IMR-90 (cell line): ENCODE measurements at places on chromosomes 5 and 9. TPM values are rescaled to one million over a fixed set of nuclear protein-coding genes. Genes with fewer than 3 reads are reported as not detected.

DNA sequence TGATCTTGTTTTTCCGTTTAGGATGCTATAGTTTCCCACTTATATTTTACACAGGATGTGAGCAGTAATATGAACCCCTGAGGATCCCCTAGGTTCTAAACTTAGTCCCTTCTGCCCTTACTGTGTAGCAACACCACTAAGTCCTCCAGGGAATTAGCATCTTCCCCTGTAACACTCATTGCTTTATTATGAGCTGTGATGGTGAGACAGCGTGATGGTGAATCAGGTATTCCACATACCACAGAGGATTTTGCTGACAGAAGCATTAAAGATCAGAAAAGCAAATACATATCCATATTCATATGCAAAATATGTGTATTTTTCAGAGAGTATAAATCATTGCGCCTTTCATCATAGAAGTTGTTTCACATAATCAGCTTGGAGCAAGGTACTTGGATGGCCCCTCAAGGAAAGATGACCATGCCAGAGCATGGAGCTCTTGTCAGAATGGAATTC is 317.0 kb downstream of the ICE1 start:
- no peak for DNase-seq

DNA sequence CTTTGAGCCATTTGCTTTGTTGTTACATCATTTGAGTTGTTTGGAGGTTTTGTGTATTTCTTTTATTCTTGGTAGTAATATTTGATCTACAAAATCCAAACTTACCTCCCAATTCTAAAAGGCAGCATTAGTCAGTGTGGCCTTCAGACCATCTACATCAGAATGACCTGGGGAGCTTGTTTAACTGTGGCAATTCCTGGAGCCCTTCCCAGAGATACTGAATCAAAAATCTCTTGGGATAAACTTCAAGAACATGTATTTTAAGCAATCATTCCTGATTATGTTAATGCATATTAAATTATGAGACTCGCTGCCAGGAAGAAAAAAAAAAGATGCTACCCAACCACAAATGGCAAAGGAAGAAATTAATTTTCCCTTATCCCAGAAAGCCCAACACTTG is 268.9 kb upstream of the PDE4D start:
- DNase-seq: no peak

- DNase-seq: peak; percentile 7
Observed at GRCh38 chr9:71704796-71705195, 63.5 kb downstream of the CEMIP2 start.

DNA sequence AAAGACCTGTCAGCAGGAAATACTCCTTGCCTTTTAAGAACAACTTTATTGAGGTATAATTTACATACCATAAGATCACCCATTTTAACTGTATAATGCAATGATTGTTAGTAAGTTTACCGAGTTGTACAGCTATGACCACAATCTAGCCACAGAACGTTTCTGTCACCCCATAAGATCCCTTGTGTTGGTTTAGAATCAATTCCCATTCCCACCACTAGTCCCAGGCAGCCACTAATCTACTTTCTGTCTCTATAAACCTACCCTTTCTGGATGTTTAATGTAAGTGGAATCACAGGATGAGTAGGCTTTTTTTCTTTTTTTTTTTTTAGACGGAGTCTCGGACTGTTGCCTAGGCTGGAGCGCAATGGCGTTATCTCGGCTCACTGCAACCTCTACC is 4.4 kb downstream of the GPR107 start:
- DNase-seq: no peak

- DNase-seq: peak; percentile 7
Observed at GRCh38 chr9:108416324-108416723, 439.5 kb downstream of the ACTL7B start.

GRCh38 chr5:20476016-20476415 is 488.0 kb upstream of the CDH18 start:
- no peak for DNase-seq

DNA sequence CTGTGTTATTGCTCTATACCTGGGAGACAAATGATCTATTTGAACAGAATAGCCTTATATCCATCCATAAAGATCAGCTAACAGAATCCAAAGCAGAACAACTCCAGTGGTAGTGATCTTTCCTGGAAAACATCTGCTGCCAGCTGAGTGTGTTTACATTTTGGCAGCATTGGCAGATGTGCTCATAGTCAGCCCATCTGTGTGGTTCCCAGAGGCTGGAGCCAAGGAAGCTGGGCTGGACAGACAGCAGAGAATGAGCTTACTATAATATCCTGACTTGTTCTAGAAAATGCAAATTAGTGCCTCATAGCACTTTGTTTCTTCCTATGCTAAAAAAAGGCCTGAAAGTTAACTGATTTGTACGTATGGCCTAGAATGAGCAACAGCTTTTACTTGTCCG is 99.7 kb downstream of the ST8SIA4 start:
- DNase-seq: peak; percentile 44

DNA sequence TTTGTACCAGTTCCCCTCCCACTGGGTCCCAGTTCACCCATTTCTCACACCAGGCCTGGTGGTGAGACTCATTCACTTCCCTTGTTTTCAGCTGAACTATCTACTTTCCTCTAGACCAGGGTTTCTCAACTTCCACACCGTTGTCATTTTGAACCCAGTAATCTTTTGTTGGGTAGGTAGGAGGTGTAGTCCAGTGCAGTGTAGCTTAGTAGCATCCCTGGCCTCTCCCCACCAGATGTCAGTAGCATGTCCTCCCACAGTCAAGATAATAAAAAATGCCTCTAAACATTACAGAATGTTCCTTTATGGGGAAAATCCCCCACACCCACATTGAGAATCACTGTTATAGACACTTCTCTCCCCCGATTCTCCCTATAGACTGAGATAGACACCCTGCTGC is 299.1 kb downstream of the EPB41L4A start:
- no peak for DNase-seq

DNA sequence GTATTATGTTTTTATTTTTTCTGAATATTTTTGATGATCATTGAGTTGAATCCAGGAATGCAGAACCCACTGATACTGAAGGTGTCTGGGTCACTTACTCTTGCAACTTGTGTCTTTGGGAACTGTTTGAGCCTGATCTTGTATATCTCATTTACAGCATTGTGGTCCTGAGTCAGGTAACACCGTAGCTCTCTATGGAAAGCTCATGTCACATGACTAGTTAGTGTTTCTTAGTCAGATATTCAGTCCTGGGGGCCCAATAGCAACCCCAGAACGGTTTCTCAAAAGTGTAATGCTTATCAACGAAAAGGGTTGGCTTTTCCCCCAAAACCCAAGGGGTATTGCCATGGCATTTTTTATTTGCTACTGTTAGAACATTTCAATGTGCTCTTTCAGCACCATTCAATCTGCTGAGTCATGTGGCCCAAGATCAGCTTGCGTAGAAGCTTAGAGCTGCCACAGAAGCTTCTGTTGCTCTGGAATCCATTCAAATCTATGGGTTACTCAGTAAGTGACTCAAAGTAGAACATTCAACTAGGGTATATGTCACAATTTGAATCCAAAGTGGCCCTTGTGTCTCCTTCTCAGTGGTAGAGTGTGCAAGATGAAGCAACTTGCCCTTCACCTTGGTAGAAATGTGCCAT is 12.1 kb upstream of the PTAR1 start:
- DNase-seq: peak; percentile 90

- no peak for DNase-seq
Observed at GRCh38 chr9:124558777-124559470, 51.7 kb upstream of the NR5A1 start.

GRCh38 chr5:132114150-132115121 is 40.8 kb downstream of the CSF2 start:
- no peak for DNase-seq

GRCh38 chr9:107648153-107648715 is 158.7 kb upstream of the KLF4 start:
- no peak for DNase-seq

DNA sequence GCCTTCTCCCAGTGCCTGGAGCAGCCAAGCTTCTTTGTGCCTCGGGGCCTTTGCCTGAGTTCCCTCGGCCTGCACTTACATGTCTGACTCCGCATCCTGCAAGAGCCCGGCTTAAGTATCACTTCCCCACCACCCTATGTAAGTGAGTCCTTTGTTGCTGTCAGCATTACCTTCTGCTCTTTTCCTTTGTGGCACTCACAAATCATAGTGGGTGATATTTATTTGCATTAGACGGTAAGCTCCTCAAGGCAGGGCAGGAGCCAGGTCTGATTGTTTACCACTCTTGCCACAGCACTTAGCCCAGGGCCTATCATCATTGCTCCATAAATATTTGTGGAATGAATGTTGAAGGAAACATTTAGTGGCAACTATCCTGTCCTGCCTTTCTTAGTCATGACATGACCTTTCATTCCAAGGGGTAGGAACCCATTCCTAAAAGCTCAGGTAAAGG is 4.8 kb downstream of the GM2A start:
- peak; percentile 19 for DNase-seq

- no peak for DNase-seq
Observed at GRCh38 chr9:111074395-111074794, 36.1 kb upstream of the LPAR1 start.

DNA sequence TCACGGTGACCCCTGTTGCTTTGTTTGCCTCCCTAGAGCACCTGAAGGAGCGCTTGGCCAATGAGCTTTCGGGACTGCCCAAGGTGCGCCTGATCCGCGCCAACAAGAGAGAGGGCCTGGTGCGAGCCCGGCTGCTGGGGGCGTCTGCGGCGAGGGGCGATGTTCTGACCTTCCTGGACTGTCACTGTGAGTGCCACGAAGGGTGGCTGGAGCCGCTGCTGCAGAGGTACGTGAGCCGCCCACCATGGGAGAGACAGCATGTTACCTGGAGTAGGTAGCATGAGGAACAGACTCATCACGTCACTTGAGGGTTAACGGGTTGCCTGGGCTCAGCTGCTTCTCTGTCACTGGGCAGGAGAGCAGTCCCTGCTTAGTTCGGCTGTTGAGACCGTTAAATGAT is 19.2 kb downstream of the GALNT12 start:
- DNase-seq: no peak

GRCh38 chr5:61329550-61330128 is 2.4 kb upstream of the ZSWIM6 start:
- DNase-seq: peak; percentile 67

GRCh38 chr9:12964271-12964670 is 189.5 kb downstream of the LURAP1L start:
- peak; percentile 35 for DNase-seq

DNA sequence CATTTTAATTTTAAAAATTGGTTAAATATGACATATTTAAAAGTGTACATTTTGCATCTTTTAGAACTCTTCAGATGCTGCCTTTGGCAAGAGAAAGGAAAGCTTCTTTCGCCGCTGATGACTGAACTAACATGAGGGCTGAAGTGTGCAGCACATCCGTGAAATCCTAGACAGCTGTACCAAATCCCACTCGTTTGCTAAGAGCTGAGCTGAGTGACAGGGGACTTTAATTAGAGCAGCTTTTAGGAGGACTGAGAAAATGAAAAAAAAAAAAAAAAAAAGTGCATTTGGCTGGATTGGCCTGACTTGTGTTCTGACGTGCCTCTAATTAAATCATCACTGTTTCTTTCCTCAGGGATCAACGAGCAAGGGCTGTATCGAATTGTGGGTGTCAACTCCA is 271.3 kb downstream of the ARHGAP26 start:
- no peak for DNase-seq

GRCh38 chr9:134317790-134318414 is 8.4 kb upstream of the RXRA start:
- DNase-seq: peak; percentile 77

- no peak for DNase-seq
Observed at GRCh38 chr9:7622481-7622880, 177.1 kb downstream of the DMAC1 start.

- DNase-seq: no peak
Observed at GRCh38 chr9:109886617-109887016, 106.6 kb downstream of the PALM2AKAP2 start.

DNA sequence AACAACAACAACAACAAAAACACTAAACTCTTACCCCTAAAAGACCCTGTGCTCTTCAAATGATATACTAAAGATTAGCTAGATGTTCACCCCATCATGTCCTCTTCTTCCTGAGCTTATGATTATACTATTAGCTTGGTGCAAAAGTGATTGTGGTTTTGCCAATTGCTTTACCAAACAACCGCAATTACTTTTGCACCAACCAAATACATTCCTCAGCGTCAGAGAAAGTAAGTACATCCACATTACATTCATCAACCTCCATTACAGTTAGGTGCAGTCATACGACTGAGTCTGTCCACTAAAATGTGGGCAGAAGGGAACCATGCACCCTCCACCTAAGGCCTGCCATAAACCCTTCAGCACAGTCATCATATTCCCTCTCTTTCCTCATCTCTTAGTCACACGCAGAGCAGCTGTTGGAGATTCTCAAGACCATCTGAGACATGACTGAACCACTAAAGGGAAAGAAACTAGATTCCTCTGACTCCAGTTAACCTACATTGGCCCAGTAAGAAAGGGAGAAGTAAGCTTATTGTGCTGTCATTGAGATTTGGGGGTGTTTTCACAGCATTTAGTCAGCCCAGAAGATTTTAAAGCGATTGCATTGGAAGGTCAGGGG is 181.6 kb upstream of the TLE4 start:
- peak; percentile 92 for DNase-seq

- DNase-seq: no peak
Observed at GRCh38 chr5:96487859-96488258, 54.8 kb upstream of the PCSK1 start.

RNF183 gene
- total RNA-seq: not detected in 2 replicates

ABO gene
- total RNA-seq: not detected in 2 replicates

APBB3 gene
- total RNA-seq: 6.6 and 8.1 TPM in 2 replicates

STK32A gene
- under 0.01 and 0.18 TPM in 2 replicates for total RNA-seq

IFT74 gene
- 11.9 and 12.2 TPM in 2 replicates for total RNA-seq

RANBP3L gene
- not detected in 2 replicates for total RNA-seq

INSL6 gene
- not detected in 2 replicates for total RNA-seq

TRPM3 gene
- not detected in 2 replicates for total RNA-seq

MRPL41 gene
- 15.6 and 23.6 TPM in 2 replicates for total RNA-seq
